ENCODE measurements at places on chromosomes 6 and 20.

DNA sequence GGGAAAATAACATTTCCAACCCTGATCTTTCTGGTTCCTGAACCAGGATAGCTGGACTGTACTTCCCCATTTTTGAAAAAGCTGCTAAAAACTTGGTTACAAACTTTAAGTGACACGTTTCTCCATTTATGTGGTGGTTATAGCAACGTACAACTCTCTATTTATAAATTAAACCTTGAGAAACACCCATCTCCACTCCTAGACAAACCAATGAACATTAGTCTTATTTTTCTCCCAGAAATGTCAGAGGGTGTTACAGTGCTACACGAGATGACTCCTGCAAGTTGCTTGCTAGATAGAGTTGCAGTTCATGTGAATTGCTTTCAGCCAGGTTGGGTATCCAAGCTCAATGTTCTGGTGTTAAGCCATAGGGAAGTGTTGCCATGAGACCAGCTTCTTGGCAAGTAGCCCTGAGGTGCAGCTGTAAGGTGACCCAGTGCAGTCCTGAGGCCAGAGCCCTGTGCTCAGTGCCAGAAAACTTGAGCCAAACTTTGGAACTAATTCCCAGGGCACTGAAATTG lies 51.3 kb upstream of the REV3L start:
- peak; percentile 89 for DNase-seq

- peak; percentile 54 for DNase-seq
Observed at GRCh38 chr6:152750694-152751093, at the start of gene VIP. TSS of gene VIP (plus strand) at chr6:152750797. CDS start at chr6:152752178, 1,381 bp downstream.

- peak; percentile 42 for DNase-seq
Observed at GRCh38 chr6:144390886-144391285, 105.8 kb downstream of the UTRN start.

DNA sequence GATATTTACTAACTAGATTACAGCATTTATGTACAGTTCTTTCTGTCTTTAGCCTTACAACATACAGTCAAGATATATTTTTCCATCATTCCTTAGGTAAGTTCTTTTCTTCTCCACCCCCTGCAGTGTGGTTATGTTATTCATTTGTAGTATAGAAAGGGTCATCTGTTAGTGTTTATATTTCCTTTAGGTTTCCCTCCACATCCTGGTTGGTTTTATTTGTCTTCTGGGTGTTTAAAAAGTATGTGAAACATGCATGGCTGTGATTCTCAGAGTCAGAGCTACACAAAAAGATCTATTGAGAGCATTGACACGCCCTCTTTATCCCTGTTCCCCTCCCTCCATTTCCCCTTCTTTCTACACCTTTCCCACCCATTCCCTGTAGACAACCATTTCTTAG lies 20.1 kb downstream of the DHX35 start:
- no peak for DNase-seq

GRCh38 chr20:46099491-46100287 lies 9.9 kb upstream of the NCOA5 start:
- no peak for DNase-seq

GRCh38 chr6:114267897-114268296 lies 74.9 kb downstream of the HS3ST5 start:
- no peak for DNase-seq

GRCh38 chr20:44714701-44715498 lies at the start of gene CCN5:
TSS of gene CCN5 (plus strand) at chr20:44715369. CDS start at chr20:44715391, 22 bp downstream.
- peak; percentile 91 for DNase-seq

GRCh38 chr6:160063771-160064413 lies 57.7 kb upstream of the SLC22A1 start:
- no peak for DNase-seq

- peak; percentile 14 for DNase-seq
Observed at GRCh38 chr6:169950558-169950957, 199.1 kb downstream of the ERMARD start.

DNA sequence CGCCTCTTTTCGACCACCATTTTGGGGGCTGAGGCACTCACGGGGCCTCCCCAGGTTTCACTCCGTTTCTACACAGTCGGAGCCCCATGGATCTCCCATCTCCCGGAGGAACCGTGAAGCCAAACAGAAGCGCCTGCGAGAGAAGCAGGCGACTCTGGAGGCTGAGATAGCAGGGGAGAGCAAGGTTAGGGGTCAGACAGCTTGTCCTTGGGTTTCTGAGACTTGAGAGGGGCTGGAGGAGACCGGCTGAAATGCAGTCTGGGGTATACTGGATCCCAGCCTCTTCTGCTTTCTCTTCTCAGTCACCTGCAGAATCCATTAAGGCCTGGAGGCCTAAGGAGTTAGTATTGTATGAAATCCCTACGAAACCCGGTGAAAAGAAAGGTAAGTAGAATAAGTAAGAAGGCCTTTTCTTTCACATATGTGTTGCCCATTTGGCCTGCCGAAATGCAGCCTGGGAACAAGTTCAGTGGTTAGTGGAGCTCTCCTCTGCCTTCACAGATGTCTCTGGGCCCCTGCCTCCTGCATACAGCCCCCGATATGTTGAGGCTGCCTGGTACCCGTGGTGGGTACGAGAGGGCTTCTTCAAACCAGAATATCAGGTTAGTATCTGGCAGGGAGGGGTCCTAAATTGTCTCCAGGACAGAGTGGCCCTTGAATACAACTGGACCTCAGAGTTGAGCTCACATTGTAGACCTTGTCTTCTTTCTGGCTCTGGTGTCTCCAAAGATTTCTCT lies 984 bp downstream of the VARS2 start:
- DNase-seq: no peak

- DNase-seq: no peak
Observed at GRCh38 chr20:19212469-19212815, at the start of gene SLC24A3. TSS of gene SLC24A3 (plus strand) at chr20:19212642.

- no peak for DNase-seq
Observed at GRCh38 chr6:74117113-74117512, 421.1 kb downstream of the CD109 start.

DNA sequence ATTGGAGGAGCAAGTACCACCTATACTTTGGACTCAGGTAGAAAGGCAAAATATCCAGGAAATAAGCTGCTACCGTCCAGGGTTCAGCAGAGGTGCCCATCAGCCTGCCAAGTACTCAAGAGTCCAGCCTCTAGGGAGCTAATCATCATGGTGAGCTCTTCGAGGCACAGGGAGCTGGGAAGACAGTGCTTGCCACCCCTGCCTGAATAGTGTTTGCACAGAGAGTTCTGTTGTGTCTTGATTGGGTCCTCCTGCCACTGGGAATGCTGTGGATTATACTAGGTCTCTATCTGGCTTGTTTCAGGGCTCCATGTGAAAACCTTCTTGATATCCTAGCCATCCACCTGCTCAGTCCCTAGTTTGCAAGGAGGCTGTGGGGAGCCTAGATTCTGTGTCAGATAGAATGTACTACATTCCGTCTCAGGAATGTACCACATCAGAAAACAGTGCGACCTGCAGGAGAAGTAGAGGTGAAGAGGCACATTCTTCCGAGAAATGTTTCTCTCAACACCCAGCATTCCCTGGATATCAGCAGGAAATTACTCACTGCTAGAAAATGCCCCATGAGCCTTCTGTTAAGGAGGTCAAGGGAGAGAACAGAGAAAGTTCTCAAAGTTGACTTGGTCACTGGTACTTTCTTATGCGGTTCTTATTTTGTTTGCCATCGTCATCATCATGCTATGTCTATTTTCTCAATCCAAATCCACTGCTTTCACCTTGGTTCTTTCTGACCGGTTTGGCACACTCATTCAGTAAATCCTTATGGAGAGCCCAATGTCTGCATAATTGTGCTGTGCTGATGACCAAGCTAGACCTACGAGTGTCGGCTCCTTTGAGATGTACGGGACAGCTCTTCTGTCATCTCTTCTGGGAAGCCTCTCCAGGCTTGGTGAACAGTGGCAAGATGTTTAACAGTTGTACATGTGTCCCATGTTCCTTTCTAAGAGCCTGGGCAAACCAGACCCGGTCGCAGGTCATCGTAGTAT lies 30.7 kb downstream of the PTPN1 start:
- DNase-seq: peak; percentile 100

- peak; percentile 18 for DNase-seq
Observed at GRCh38 chr6:73657201-73657600, 3.4 kb upstream of the SLC17A5 start.

- DNase-seq: no peak
Observed at GRCh38 chr6:107776415-107776814, 47.7 kb downstream of the SCML4 start.

DNA sequence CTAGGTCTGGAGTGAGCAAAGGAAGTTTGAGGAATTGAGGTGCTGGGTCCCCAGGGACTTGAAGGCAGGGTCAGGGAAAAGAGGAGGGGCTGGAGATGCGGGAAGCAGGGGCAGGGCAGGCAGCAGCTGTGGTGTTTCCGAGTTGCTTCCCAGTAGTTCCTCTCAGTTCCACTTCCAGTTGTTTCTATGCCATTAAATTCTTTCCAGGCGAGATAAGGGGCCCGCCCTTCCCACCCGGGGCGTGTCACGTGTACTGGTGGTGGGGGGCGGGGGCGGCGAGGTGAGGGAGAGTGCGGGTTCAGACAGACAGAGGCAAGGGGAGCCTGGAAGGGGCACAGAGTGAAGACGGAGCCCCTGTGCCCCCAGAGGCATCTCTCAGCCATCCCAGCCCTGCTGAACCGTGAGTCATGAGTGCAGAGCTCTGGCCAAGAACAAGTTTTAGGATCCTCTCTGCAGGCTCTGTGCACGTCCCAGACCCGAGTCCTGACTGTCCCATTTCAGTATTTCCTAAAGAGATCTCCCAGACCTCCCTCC lies 977 bp downstream of the TNXB start:
- peak; percentile 62 for DNase-seq

GRCh38 chr6:2314641-2315040 lies 69.2 kb upstream of the GMDS start:
- DNase-seq: no peak

- peak; percentile 69 for DNase-seq
Observed at GRCh38 chr6:43129434-43130194, 41.5 kb upstream of the SRF start.

DNA sequence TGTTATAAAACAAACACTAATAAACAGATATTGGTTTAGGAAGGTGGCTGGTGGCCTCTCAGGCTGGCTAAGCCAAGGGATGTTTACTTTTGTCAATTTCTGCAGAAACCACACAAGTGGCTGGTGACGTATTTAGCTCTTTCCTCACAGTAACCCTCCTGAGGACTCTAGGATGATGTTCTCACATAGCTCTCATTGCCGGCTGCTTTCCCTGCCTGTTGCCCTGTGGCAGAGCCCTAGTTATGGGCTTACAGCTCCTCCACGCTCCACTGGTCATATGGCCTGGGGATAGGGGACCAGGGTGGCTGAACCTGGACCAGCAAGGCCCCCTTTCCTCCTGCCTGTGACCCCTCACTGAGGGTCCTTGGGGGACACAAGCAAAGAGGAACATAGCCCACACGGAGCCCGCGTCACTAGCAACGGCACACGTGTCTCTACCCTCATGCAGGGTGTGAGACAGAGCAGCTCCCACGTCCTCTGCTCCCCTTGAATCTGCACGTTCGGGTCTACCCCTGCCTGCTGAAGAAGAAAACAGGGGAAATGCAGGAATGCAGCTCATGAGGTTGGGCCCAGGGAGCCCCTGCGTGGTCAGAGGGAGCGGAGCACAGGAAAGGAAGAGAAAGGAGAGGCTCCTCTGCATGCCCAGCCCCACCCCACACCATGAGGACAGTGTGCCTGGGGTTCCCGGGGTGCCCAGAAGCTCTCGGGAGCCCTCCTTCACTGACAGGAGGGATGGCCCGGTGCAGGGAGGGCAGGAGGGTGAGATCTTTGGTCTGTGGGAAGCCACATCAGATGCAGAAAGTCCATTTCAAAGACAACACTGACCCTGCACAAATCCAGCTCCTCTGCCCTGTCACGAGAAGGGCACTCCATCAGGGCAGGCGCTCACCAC lies 13.9 kb downstream of the RAMACL start:
- peak; percentile 75 for DNase-seq

GRCh38 chr6:41371992-41372831 lies 36.8 kb downstream of the NCR2 start:
- DNase-seq: peak; percentile 20

GRCh38 chr6:133340557-133340956 lies 99.4 kb downstream of the EYA4 start:
- peak; percentile 92 for DNase-seq

DNA sequence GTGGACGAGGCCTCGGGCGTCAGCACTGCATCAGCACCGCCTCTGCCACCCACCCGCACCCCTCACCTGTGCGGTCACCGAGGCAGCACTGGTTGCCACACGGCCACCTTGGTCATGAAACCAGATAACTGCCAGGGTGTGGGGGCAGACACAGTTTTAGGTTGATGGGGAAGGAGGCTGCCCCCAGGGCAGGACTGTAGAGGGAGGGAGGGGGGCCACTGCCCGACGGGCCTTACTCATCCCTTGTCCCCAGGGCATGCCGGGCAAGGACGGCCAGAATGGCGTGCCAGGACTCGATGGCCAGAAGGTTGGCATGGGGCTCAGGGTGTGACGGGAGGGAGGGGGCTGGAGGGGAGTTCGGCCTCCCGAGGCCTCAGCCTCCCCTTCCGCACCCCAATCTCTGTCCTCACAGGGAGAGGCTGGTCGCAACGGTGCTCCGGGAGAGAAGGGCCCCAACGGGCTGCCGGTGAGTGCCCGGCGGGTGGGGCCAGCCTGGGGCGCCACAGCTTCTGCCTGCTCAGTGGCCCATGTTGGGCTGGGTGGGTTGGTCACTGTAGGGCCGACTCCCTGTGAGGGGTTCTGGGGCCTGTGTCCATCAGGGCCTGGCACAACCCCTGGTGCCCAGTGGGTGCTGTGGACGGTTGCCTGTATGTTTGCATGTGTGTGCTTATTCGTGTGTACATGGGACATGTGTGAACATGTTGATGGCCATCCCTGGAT lies 11.8 kb downstream of the COL9A3 start:
- DNase-seq: no peak

DNA sequence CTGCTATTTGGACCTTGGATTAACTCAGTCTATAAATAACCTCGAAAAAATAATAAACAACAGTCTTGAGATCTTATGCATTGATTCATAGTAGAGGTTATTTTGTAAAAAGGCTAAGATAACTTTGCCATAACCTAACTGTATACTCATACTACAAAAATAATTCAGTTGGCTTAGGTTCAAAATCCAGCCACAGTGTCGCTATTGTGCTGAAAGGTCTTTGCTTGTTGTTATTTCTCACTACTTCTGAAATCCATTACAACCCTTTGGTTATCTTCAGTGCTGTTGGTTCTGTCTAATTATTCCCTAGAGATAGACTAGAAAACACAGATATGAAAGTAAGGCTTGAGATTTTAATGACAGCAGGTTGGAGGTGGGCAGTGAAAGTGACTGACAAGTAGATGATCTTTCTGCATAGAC lies 74.4 kb downstream of the MKKS start:
- DNase-seq: peak; percentile 64
